ENCODE measurements at places on chromosomes 12 and 14.

GRCh38 chr12:89244536-89244935 is 107.8 kb downstream of the DUSP6 start:
- DNase-seq: no peak

DNA sequence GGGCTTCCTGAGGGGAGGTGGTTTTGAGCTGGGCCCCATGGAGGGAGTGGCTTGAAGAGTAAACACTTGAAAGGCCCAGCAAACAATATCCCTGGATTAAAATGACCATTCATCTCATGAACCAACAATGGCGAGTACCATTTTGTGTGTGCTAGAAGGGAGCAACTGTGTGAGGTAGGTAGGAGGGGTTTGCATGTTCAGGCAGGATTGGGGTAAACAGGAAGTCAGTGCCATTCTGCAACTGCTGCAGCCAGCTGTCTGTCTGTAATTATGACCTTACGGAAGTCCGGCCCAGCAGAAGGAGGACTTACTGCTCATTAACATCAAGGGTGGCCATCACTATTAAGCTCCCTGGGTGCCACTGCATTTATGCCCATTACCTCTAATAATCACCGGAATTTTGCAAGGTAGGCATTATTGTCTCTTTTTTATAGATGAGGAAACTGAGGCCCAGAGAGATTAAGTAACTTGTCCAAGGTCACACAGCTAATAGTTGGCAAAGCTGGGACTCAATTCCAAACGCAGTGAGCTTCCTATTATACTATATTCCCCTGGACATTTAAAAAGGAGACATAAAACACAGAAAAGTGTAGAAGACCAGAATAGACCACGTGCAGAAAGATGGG is 16.6 kb upstream of the IFI27L2 start:
- no peak for DNase-seq

- DNase-seq: no peak
These were observed 77.9 kb downstream of the BHLHE41 start for GRCh38 chr12:26046906-26047305.

GRCh38 chr14:99042381-99043266 is 229.4 kb downstream of the BCL11B start:
- no peak for DNase-seq

DNA sequence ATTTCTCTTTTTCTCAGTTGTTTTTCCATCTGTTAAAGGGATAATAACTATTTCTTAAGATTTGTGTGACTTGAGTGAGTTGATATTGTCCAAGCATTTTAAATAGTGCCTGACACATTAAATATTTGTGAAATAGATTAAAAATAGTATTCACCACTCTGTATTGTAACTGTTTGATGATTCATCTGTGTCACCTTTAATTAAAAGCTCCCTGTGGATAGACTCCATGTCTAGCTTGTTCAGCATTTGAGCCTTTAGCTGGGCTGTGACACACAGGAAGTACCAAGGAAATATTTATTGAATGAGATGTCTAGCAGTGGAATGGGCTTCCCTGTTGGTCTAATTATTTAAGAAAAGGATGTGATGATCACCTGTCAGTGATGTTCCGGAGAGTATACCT is 1.8 kb upstream of the GLIPR1L2 start:
- DNase-seq: no peak

DNA sequence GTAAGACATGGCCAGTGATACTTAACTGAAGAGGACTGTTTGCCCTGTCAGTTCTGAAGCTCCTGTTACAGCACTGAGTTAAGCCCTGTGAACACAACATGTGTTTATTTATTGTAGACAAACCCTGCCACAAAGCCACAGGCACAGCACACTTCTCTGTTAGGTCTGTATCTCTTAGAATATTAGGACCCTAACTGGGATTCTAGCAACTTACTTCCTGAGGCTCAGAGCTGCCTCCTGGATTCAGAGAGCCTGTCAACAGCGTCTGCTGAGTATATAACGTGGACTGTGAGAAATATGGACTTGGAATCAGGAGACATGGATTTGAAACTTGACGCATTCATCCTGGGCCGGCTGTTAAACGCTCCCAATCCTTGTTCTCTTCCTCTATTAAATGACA is 135.0 kb upstream of the HIF1A start:
- DNase-seq: no peak

DNA sequence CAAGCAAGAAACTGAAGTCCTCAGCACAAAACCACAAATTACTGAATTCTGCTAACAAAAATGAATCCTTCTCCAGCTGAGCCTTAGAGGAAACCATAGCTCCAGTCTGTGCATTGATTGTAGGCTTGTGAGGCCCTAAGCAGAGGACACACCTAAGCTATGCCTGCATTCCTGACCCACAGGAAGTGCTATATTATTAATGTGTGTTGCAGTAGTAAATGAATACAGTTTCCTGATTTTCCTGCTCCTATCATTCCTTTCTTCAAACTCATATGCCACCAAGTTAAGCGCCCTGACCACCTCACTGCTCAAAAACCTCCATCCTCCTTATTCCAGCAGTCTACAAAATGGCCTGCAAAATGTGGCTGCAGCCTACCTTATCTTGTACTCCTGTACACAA is 151.9 kb upstream of the ABCD2 start:
- DNase-seq: no peak

- DNase-seq: no peak
These were observed 3.0 kb downstream of the GALNT4 start for GRCh38 chr12:89521364-89522223.

- no peak for DNase-seq
These were observed 27.4 kb downstream of the NOS1 start for GRCh38 chr12:117334051-117334450.

- no peak for DNase-seq
These were observed 69.2 kb downstream of the NOVA1 start for GRCh38 chr14:26528415-26529182.

DNA sequence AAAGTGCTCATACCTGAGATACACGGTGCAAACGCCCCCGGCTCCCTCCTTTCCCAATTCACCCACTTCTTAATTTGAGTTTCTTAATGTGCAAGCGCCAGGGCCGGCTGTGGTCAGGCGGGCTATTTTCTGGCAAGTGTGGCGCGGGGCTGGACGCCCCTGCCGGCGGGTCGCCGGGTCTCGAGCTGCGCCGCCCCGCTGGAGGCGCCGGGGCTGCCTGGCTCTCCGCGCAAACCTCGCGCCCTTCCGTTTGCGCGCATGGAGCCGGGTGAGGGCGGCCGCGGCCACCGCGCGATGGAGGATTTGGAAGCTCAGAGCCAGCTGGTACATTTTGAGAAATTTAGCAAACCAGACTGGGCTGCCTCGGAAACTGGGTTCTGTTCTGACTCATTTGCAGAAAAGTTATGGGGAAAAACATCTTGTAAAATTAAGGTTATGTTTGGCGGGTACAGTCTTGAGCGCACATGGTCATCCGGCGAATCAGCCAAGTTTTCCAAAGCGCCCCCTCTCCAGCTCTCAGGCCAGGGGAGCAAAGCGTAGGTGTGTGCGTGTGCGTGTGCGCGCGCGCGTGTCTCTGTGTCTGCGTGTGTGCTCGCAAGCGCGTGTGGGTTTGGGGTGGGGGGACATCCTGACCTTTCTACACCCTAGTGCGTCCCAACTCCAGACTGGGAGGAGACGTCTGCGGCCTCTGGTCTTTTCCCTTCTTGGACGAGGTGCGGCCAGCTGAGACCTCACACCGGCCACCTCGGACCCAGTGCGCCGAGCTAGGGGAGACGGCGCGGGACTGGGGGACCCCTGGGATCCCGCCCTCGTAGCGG is 6.5 kb upstream of the OTX2 start:
- no peak for DNase-seq

- DNase-seq: no peak
These were observed 42.4 kb downstream of the RNF34 start for GRCh38 chr12:121442028-121442948.

DNA sequence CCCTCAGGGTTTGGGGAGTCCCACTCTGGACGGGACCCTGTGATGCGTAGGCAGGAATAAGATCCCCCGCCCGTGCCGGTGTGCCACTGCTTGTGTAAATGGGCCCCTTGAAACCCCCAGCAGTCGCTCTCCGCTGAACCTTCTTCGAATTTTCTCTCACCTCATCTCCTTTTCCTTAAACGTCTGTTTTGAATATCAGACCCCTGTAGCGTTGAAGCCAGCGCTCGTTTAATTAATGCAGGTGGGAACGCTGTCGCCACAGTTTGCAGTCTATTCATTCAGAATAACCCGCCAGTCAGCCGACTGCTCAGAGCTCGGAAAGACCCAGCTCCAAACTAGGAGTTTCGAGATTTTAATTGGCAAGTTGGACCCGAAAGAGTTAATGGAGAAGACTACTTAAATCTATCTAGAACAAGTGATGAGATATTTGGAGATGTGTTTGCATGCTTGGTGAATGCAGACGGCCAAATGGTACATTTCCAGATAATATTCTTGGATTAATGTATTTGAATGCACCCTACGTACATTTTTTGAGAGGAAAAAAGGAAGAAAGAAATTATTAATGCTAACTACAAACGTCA is 739 bp upstream of the PPP2R5E start:
- no peak for DNase-seq

DNA sequence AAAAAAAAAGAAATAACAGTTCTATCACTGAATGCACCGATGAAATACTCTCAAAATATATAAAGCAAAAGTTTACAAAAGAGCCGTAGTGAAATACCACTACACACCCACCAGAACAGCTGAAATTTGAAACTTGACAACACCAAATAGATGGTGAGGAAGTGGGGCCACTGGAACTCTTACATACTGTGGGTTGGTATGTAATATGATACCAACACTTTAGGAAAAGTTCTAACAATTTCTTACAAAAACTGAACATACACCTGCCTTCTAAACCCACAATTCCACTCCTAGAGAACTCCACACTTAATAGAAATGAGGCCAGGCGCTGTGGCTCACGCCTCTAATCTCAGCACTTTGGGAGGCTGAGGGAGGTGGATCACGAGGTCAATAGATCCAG is 14.1 kb downstream of the EIF5 start:
- DNase-seq: no peak

DNA sequence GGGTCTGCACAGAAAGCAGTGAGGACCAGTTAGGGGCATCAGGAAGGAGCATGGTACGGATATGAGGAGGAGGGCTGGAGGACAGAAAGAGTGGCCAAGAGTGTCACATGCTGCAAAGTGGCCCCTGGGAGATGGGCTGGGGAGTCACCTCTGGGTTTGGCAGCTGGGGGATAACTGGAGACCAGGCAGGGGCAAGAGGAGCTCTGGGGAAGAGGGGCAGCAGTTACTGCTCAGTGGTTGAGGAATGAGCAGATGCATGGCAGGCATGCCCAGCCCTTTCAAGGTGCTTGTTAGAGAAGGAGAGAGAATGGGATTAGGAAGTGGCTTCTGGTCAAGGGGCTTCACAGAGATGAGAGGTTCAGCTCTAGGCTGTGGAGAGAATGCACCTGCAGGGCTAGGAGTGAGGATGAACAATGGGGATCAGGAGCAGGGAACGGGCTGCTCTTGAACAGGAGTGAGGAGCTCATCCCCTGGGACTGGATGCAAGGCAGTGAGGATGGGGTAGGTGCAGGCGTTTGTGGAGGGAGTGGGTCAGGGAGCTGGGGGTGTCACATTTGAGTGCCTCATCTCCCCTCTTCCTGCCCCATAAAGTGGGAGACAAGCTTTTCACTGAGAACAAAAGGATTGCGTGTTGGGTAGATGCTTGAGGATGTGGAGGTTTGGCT is 127.5 kb downstream of the PAPOLA start:
- no peak for DNase-seq

- no peak for DNase-seq
These were observed 1.0 kb upstream of the GLRX5 start for GRCh38 chr14:95533822-95534221.

- no peak for DNase-seq
These were observed 20.7 kb upstream of the SDR39U1 start for GRCh38 chr14:24463017-24463883.

GRCh38 chr14:91918186-91918883 is 29.2 kb downstream of the FBLN5 start:
- no peak for DNase-seq

GRCh38 chr14:50778721-50779483 is 52.1 kb downstream of the NIN start:
- no peak for DNase-seq

- DNase-seq: no peak
These were observed 26.0 kb upstream of the GLIPR1L2 start for GRCh38 chr12:75364919-75365318.

DNA sequence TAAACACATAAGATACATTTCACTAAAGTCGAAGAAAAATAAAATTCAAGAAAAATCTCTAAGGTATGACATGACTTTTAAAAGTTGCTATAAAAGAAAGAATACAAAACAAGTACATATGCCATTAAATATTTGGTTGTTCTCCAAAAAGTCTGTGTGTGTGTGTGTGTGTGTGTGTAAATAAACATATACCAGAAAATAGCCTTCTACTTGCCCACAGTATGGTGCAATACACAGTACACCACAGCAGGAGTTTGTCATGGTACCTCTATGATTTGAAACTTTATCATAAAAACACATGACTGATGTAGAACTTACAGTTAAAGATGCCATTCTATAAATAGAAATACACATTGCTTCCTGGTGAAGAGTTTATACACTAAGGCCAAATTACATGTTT is 692.7 kb upstream of the MGAT4C start:
- no peak for DNase-seq

- no peak for DNase-seq
These were observed 557.6 kb downstream of the PRKD1 start for GRCh38 chr14:29370024-29370423.

GRCh38 chr14:70653662-70654061 is 11.9 kb downstream of the TTC9 start:
- DNase-seq: no peak

GRCh38 chr12:6936636-6937480 is 6.8 kb upstream of the RNU7-1 start:
- DNase-seq: peak; percentile 56

- DNase-seq: no peak
These were observed 42.5 kb upstream of the CATSPERB start for GRCh38 chr14:91774140-91775096.

DNA sequence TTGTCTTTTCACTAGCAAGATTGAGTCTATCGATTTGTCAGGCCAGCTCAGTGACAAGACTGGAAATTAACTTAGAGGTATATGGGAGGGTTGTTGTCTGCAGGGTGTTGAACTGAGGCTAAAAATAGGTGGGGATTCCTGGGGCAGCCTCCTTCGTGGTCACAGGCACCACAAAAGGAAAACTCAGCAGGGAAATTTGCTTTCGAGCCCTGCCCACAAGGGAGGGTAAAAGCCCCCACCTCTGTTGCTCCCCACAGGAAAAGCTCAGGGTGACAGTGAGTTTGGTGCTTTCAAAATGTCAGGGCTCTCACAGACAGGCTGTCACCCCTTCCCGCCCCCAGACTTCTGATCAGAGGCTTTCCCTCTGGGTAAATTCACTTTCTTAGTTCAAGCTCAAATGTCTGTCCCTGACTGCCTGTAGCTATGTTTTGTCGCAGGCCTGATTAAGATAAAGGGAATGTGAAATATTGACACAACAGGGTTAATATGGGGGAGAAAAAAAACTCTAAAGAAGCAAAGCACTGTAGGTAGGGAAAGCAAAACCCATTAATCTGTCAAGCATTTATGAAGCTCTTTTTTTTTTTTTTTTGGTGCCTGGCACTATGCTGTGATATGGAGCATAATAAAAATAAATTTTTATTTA is 11.7 kb upstream of the NFKBIA start:
- DNase-seq: peak; percentile 76

- DNase-seq: no peak
These were observed 8.2 kb upstream of the PPP1CC start for GRCh38 chr12:110750784-110751461.
